ENCODE measurements at places on chromosomes 13 and 19.
A peak's percentile ranks its signal among the peaks of the same experiment; 100 is the strongest.

DNA sequence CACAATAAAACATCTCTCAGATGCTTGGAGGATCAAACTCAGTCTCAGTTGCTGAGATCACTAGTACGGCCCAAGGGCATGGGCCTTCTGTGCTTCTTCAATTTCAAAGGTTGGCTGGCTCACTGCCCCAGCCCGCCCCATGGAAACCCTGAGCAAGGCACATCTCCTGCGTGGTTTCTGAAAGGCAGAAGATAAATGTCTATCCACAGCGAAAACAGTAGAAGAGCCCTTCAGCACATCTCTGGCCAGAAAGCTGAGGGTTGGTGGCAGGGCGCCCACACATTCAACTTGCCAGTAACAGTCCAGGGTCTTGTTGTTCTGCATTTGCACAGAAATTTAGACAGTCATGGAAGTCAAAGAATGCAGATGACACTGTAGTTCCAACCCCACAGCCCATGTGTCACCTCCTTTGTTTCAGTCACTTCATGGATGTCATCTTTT, 24.0 kb upstream of the KATNAL1 start:
- DNase-seq, result no peak

- no peak for DNase-seq
Observed at GRCh38 chr13:49395878-49396380, 47.9 kb downstream of the CAB39L start.

DNA sequence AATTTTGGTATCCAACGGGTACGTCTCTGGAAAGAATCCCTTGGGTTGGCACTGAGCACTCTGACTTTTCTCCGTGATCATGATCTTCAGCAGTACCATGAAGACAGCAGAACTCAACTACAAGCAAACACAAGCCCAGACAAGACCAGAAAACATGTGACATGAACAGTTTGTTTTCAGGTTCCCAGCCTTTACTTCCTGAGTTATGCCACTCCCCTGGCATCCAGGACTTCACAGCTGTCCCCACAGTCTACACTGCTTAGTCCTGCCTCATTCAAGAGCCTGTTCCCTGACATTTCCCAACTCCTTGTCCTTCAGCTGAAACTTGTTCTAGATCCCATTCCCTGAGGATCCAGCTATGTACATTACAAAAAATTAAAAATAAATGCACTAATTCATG, 4.9 kb upstream of the N4BP2L1 start:
- no peak for DNase-seq

DNA sequence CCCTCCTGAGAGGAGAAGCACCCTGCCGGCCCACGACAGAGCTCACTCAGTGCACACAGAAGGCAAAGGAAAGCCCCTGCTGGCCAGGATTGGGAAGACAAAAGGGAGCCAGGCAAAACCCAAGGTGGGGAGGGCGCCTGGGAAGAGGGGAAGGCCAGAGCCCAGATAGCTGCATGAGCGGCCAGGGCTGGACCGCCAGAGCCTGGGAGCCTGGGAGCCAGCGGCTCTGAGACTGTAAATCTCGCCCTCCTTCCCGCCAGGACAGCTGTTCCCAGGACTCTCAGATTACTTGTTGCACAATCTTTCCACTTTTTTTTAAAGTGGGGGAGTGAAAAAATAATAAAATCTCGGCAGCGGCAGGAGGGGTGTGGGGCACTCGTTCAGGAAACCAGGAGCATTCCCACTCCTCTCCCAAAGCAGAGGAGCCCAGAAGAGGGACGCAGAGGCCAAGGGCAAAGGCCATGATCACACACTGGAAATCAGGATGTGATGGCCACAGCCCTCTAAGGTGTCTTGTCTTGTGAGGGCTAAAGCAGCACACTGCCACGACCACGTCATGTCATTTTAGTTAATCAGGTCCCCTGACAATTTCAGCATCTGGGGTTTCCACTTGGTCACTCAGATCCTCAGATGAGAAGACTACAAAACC, 19.6 kb upstream of the EPHX3 start:
- peak; percentile 96 for DNase-seq

- DNase-seq, result no peak
Observed at GRCh38 chr13:26518451-26518959, 39.0 kb upstream of the WASF3 start.

DNA sequence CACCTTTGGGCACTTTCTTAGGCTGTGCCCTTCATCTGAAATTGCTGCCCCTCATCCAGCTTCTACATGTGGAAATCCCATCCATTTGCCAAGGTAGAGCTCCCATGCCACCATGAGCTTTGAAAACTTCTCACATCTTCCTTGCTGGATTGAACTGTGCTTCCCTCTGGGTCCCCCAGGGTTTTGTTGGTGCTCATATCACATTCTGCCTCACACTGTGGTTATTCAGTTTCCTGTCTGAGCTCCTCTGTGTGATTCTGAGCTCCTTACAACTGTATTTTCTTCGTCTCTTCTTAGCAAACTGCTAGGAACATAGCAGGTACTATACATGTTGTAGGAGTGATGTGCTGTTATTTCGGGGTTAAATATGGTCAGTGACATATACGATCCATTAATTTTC, 74.9 kb upstream of the KL start:
- DNase-seq, result no peak

DNA sequence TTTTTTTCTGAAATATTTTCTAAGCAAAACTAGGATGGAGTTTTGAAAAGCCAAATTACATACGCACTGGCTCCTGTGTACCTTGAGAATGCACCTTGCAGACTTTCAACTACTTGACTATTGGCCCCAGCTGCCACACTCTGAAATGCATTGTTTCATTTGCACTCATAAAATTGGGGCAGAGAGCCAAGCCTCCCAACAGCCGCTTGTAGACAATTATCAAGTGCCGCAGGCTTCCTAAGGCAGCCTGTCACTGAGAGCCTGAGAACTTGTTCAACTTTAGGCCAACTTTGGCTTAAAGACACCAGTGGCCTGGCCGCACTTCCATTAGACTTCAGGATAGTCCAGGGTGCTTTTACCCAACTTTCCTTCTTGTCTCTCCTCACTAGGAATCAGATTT, 115.7 kb upstream of the STARD13 start:
- DNase-seq, result no peak

- peak; percentile 25 for DNase-seq
Observed at GRCh38 chr19:37966211-37966661, 59.2 kb downstream of the SIPA1L3 start.

DNA sequence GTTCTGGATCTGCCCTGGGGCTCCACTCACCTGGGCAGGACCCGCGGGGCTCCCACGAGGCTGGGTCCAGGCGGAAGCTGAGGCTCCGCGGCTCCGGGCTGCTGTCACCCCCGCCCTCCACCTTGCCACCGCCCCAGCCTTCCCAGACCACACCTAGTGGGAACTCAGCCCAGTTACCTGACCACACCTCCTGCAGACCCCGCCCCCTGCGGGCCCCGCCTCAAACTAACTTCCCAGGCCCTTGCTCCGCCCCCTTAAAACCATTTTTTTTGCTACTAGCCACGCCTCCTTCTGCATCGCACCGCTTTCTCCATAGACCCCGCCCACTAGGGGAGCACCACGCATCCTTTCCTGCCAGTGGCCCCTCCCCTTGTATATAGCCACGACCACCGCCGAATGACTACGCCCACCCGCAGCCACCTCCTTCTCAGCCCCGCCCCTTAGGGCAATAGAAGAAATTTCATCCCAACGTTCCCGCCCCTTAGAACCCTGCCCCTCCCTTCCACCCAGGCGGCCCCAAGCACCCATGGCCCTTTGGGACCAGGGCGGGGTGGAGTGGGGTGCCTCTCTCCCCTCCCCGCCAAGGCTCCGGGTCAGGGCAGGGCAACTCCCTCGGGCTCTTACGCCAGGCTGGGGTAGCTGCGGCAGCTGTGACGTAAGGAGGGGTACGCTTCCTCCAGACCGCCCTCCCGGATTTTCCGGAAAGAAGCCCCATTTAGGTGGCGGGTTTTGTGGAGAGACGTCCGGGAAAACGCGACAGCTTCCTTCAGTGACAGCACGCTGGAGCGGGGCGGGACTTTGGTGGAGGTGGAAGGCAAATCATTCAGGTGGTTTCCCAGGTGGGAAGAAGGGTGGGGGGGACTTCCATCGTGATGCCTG, at the start of gene SH2D3A:
Gene SH2D3A (minus strand): TSS at position 79 of the 879 bp plus-strand sequence. CDS start 3,687 bp downstream, outside the sequence.
- DNase-seq, result no peak

GRCh38 chr13:95140502-95140901, 160.7 kb downstream of the ABCC4 start:
- DNase-seq, result no peak

DNA sequence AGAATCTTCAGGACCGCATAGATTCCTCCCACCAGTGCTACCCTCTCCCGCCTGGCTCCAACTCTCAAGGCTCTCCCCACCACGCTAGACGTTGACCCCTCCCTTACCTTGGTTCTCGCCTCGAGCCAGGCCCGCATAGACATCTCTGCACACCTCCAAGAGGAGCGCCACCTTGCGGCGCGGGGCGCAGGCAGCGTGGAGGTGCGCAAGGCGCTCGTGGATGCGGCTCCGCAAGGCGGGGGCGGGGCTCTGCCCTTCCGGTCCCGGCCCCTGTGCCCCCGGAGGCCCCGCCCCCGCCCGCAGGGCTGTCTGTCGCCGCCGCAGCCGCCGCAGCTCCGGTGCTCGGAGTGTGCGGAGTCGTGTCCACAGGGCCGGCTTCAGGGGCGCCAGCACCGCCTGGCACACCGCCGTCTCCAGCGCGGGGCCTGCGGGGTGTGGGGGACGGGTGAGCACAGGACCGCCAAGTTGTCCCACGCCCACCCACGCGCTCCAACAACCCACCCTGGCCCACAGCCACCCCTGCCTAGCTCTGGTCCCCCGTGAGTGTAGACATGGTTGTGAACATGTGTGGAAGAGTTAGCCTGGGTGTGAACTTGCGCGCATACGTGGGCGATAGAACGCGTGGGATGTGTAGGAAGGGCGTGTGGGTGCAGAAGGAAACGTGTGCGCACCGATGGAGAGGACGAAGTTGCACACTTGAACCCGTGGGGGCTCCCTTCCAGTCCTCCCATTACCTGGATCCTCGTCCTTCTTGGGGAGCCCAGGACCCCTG, 8.1 kb downstream of the RINL start:
- DNase-seq, result peak; percentile 28

DNA sequence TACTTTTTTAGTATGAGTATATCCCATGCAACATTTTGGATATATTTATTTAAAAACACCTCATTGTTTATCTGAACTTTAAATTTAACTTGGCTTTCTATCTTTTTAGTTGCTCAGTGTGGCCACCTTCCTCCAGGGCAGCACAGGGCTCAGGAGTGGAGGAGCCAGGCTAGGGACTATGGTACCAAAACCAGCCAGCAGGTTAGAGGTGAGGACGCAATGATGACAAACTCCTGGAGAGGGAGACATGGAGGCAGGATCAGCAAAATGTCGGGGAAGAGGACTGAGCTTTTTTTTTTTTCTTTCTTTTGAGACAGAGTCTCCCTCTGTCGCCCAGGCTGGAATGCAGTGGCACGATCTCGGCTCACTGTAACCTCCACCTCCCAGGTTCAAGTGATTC, 29.6 kb upstream of the CALM3 start:
- DNase-seq, result no peak

- DNase-seq, result no peak
Observed at GRCh38 chr13:41500511-41500910, 43.2 kb downstream of the RGCC start.

DNA sequence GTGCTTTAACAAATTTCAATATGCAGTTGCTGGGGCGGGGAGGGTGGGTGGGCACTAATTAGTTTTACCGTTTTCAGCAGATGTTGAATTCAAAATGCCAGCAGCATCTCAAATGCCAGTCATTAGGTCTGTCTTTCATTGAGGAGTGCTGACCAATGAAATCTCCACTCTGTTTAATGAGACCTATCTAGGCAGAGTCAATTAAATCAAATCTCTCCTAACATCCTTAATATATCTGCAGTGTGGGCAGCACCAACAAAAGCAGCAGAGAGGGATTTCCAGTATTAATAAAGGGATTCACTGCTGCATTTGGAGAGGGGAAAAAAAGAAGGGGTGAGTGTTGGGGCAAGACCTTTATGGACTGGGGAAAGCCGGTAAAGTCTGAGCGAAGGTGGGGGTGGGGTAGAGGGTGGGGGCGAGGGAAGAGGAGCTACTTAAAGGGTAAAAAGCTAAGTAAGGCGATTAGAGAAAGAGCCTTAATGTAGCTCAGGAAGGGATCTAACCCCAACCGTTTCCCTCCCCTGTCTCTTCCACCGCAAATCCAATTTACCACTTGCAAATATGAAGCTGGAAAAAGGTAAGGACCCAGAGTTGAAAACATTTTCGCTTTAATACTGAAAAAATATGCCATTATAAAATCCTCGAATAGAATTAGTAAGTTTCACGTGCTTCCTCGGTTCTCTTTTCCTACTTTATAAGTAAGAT, 4.5 kb downstream of the SLITRK1 start:
- no peak for DNase-seq

DNA sequence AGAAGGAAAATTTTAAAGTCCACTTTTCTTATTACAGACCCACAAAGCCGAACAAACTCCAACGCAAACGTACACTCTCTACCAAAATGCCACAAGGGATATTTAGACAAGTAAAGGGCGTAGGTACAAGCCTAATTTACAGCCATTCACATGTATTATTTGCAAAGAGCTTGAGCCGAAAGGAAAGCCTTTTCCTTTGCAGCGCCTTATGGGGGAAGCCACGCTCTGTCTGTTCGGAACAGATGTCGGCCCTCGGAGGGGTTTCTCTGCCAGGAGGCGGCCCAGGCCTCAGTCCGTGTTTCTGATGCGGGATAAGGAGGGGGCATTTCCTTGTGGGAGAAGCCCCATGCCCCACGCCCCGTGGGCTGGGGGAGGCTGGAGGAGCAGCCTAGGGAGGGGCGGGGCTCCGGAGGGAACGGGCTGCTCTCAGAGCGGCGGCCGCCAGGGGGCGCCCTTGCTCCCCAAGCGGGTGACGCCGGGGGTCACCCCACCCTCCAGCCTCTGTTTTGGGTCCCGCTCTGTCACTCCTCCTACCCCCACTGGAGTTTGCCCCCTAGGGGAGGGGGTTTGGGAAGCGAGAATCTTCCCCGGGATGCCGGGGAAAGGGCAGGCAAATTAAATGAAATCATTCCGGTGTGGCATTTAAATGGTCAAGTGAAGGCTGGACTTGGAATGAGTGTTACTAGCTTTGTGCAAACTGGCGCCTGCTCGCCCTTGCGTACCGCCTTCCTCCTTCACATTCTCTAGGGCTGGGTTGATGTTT, 2.9 kb downstream of the HTR2A start:
- peak; percentile 82 for DNase-seq

- peak; percentile 31 for DNase-seq
Observed at GRCh38 chr13:82654861-82655855, 1227.1 kb downstream of the SLITRK1 start.

- no peak for DNase-seq
Observed at GRCh38 chr13:34779171-34779570, 162.9 kb upstream of the NBEA start.

DNA sequence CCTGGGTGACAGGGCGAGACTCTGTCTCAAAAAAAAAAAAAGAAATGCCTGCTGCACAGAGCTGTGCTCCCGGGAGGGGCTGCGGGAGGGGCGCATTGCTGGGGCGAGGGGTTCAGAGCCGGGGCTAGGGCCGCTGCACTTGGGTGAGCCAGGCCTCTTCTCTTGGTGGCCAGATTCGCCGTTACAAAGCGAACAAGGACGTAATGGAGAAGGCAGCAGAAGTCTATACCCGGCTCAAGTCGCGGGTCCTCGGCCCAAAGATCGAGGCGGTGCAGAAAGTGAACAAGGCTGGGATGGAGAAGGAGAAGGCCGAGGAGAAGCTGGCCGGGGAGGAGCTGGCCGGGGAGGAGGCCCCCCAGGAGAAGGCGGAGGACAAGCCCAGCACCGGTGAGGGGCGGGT, 19.0 kb downstream of the PLIN4 start:
- DNase-seq, result no peak

- no peak for DNase-seq
Observed at GRCh38 chr13:19726611-19727010, 56.1 kb downstream of the PSPC1 start.
